ENCODE measurements at places on chromosomes 2 and 18.

DNA sequence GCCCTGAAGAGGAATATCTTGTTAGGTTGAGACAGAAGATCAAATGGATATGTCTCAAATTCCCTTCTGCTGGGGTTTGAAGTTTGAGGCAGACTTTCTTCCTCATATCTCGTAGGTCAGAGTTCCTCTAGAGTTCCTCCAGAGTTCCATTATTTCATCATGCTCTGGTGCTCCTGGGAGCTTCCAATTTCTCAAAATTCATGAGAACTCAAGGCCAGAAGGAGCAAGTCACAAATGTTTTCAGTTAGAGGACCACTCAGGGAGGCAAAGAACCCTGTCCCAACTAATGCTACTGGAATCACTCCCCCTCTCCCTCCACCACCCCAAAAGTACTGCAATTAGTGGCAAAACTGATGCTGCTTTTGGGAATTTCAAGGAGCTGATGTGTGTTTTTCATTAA lies 115.7 kb upstream of the RBMS1 start:
- DNase-seq = no peak

- no peak for DNase-seq
These were observed 567.8 kb upstream of the KLHL29 start for GRCh38 chr2:22817197-22817596.

DNA sequence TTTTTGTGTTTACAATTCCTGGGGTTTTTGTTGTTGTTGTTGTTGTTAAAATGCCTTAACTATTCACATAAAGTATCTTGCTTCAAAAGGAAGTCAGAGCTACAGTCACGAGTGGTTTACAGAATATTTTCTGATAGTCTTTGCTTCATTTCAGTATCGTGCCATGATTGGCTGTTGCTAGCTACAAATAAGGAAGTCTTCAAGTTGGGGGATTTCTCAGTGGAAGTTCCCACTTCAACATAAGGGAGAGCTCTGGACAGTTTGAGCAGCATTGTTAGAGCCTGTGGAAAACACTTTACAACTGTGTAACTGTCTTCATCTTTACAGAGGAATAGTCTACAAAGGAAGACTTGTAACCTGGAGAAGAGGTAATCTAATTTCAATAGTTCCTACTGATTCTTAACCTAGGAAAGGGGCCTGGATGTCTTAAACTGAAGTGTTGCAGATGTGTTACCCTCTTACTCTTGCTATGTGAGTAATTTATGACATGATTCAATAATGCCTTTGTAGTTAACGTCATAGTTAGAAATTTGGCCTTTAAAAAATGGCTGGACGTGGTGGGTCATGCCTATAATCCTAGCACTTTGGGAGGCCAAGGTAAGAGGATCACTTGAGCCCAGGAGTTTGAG lies 23.4 kb upstream of the TANK start:
- DNase-seq = peak; percentile 37

DNA sequence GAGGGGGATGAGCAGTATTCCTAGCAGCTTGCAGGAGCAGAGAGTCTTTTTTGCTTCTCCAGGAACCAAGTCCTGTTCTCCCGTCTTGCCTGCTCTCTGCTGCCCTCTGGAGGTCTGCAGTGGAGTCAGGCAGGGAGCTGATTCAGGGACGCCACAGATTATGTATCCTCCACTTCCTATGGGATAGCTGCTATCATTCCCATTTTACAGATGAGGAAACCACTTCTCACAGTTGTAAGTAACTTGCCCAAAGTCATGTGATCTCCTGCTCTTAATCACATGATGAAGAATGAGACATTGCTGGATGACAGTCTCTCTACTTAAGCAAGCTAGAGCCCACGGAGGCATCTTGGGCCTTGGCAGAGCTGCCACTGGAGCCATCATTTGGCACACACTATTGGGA lies 8.3 kb downstream of the SLC4A5 start:
- DNase-seq = peak; percentile 2

DNA sequence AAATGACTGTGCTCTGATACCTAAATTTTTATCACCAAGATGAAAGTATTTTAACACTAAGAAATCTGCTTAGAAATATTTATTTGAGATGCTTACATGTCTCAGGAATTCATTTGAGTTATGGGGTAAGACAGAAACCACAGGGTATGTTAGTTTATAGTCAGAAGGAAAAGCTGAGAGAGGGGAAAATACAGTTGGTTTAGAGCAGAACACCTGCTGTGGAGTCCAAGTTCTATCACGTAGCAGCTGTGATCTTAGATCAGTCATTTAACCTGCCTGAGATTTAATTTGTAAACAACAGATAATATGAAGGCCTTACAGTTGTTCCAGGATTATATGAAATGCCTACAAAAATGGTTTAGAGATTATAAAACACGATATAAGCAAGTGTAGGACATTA lies 29.0 kb downstream of the PDE6D start:
- DNase-seq = no peak

DNA sequence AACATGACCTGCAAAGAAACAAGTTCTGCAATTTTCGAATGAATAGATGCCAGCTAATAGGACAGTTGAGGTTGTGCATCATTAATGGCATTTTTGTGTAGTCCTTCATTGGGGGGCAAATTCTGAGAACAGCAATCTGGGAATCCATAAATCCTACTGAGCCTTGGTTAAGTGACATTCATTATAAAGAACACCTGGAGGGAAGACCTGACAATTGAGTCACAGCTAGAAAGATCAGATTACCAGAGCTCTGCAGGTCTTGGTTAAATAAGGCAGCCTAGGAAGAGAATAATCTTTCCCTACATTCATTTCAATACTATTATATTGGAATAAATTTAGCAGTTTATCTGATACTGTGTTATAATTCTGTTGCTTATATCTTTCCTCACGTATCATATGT lies 14.3 kb downstream of the KCNH7 start:
- DNase-seq = no peak

GRCh38 chr2:150938527-150938926 lies 323.1 kb downstream of the RBM43 start:
- no peak for DNase-seq

DNA sequence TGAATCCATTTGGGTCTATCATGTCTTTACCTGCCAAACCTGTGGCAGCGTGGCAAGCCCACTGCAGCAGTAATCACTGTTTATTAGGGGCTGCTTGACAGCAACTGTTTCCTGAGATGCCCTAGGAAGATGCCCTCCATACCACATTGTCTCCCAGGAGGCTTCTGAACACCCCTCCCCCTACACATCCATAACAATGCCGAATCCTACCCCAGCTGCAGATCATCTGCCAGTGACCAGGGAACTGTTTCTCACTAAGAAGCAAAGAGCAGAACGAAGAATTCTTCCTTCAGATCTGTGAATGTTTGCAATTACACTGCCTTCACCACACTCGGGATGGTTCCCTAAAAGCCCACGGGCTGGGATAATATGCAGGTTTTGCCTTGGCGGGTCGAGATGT lies 127.8 kb downstream of the VIT start:
- no peak for DNase-seq

DNA sequence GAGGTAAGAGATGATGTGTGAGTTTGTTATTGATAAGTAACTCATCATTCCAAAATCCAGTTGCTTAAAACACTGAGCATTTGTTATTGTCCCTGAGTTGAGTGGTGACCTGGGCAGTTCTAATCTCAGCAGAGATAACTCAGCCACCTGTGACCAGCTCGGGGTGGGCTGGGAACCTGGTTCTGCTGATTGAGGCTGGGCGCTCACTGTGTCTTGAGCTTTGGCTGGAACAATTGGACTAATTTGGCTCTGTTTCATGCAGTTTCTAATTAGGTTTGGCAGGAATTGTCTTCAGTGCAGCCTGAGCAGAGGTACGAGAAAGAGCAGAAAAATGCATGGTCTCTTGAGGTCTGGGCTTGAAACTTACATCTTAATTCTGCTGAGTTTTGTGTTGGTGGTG lies 144.7 kb downstream of the RNF144A start:
- no peak for DNase-seq
